ENCODE measurements at places on chromosomes 1 and 21. TPM values are rescaled to one million over a fixed set of nuclear protein-coding genes. Genes with fewer than 3 reads are reported as not detected.
A peak's percentile ranks its signal among the peaks of the same experiment; 100 is the strongest.

NR5A2 gene
- total RNA-seq, result 193 TPM

- DNase-seq, result no peak
Observed at GRCh38 chr1:3788756-3789420, 7.4 kb downstream of the LRRC47 start.

- no peak for DNase-seq
Observed at GRCh38 chr1:95512925-95513324, 278.9 kb downstream of the RWDD3 start.

GRCh38 chr1:25817840-25818501 lies 1.8 kb upstream of the MTFR1L start:
- DNase-seq, result peak; percentile 11

GRCh38 chr1:203794764-203795440 lies 521 bp upstream of the ZBED6 start:
- no peak for DNase-seq

GRCh38 chr1:38727684-38728584 lies 131.6 kb downstream of the RRAGC start:
- no peak for DNase-seq

- DNase-seq, result no peak
Observed at GRCh38 chr1:223019256-223019655, 123.8 kb downstream of the TLR5 start.

DNA sequence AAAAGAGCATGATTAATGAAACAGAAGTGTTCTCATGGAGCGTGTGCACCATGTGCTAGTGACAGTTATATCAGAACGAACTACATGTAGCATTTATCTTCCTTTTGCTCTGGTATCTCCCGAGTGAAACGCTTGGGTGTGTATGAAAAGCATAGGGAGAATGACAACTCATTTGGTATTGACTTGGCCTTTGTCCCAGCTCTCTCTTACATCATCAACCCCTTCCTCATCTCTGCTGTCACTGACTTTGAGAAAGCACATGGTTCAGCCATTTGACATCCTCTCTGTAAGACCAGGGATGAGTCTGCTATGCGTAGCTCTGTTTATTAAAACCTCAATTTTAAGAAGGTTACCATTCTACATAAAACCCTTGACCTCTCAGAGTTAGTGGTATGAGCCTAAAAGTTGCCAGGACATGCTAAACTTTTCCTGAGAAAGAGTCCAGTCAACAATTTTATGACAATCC lies 201.0 kb downstream of the NRIP1 start:
- no peak for DNase-seq

- DNase-seq, result no peak
Observed at GRCh38 chr1:47690341-47691250, 252.8 kb downstream of the FOXD2 start.

DNA sequence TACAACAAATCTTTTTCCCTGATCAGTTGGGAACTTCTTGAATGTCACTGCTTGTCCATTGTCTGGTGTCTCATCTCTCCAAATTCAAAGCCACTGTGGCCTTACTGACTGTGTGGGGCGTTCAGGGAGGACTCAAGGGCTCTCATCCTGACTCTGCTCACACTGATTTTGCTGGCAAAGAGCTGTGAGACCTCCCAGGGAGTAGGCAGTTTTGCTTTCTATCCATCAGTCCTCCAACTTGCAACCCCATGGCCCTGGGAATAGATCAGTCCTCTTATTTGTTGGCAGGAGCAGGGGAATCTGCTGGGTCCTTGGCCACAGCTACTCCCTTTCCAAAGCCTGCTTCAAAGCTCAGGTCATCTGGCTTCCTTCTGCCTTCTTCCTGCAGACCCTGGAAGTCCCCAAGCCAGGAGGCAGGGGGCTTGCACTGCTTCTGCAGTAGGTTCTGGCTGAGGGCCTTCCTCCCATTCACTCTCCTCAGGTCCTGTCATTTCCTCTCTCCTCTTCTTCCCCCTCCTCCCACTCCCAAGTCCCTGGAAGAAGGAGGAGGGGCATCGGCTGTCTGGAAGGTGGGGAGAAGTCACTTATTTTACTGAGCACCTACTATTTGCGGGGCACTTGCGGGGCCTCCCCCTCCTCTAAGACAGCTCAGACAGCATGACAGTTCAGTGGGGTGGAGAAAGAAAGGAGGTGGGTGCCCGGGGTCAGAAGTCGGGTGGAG lies 876 bp upstream of the NAV1 start:
- DNase-seq, result no peak

TRNP1 gene
- total RNA-seq, result 1.9 TPM

All from Peyer's patch (tissue), 4 donors.